Fibroblast of the conjunctiva (primary cell): ENCODE measurements at places on chromosomes 1 and 21.
A peak's percentile ranks its signal among the peaks of the same experiment; 100 is the strongest.

DNA sequence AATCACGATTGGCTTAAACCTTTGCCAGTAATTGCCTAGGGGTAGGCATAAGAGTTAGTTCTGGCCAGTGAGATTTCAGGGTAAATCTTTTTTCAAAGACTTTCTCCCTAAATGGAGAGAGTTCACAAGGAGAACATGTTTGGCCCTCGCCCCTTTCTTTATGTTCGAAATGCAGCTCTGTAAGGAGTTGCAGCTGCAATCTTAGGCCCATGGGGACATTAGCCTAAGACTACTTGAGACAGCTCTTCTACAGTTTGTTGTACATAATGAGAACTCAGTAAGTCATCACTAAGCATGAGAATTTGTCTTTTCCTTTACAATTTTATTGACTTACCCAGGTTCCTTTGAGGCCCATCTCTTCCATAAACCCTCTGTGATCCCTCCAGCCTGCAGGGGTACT, 40.4 kb upstream of the GADD45A start:
- DNase-seq = no peak

- DNase-seq = peak; percentile 10
Observed at GRCh38 chr1:227043755-227044154, 103.7 kb downstream of the COQ8A start.

DNA sequence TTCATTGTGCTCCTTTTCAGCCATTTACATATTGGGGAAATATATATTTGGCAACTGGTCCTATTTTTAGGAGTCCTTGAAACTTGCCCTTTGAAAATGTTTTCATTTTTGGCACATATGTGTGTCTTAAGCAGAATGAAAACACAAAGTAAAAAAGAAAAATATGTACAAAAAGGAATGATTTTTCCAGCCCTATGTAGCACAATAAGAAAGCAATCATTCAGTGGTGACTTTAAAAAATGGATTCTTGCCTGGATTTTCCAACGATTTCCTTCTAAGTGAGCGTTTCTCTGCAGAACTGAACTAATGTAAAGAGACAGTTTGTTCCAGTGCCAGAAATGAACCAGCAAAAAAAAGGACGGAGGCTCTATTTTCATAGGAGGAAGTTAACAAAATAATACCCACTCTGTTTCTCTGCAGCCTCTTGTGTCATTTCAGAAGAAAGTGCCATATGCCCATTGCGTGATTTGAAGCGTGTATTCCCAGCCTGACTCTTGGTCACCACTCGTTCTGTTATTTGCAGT, 340.1 kb downstream of the SETD4 start:
- no peak for DNase-seq

DNA sequence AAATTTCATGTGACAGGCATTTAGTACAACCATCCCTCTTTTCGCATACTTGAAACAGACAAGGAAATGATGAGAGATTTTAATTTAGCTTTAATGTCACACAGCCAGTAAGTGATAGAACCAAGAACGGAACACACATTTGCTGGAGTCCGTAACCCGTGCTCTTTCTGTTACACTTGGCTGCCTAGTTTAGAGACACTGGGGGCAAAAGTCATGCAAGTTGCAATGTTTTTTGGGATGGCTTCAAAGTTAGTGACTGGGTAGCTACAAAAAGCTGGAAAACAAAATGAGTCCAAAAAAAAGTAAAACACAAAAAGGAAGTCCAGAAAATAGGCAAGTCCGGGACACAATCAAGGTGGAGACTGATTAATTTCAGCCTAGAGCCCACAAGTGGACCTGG, 5.9 kb downstream of the NID1 start:
- no peak for DNase-seq

DNA sequence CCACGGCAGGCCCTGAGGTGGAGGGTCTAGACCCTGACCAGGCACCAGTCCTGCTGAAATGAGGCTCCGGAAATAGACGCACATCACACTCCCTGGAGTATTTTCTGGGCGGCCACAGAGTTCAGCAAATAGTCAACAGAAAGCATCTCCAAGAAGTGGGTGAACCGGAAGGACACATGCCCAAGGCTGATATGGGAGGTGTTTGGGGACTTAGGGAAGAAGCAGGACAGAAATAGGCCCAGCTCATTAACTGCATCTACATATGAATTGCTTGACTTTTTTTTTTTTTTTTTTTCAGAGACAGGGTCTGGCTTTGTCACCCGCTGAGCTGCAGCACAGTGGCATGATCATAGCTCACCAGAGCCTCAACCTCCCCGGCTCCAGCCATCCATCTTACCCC, 36.5 kb upstream of the GPR157 start:
- no peak for DNase-seq
